ENCODE measurements at places on chromosomes 5 and 9. TPM values are rescaled to one million over a fixed set of nuclear protein-coding genes. Genes with fewer than 3 reads are reported as not detected.

GRCh38 chr9:121261755-121262154 is 6.2 kb upstream of the GSN start:
- DNase-seq = no peak

DNA sequence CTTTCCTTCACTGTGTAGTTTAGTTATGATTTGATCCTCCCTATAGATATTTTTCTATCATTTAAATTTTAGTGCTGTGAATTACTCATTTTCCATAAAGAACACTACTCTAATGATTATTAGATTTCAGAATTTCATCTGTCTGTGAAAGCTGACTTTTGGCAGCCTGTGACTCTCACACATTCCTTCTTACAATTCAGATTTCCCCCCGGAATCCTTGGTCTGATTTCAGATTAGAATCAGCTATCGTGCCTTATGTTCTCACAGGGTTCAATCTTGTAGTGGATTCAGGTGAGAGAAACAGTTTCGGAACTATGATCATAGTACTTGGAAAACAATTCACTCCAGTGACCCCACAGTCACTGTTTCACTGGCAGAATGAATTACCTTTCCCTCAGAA is 26.2 kb downstream of the ZNF474 start:
- DNase-seq = no peak

DNA sequence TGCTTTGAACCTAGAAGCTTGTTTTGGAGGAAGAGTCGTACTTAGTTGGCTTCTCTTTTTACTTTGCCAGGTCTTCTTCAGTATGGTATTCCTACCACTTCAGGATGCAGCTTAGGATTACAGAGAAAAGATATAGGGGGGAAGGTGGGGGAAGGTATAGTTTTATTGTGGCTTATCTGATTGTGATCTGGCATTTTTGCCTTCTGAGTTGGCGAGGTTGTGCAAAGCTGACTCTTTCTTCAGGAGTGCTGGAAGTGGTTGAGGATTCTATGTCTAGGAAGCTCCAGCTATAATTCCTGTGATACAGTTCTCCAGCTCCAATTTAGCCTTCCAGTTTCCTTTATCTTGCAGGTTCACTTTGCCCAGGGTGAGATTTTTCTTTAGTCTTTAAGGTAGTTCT is 7.0 kb downstream of the CDC42SE2 start:
- DNase-seq = no peak

- DNase-seq = no peak
Measured at GRCh38 chr9:121472446-121472845, 27.2 kb downstream of the GGTA1 start.

The CDH6 gene
- total RNA-seq = 10.7 TPM

The SHISAL2B gene
- not detected for total RNA-seq

The PCDHB8 gene
- 4.1 TPM for total RNA-seq

The ANGPTL2 gene
- total RNA-seq = 44.8 TPM

The SPATA31C1 gene
- total RNA-seq = not detected

The RORB gene
- 0.96 TPM for total RNA-seq

- DNase-seq = no peak
Measured at GRCh38 chr5:149030838-149031397, 31.9 kb downstream of the SH3TC2 start.

The P4HA2 gene
- 68.1 TPM for total RNA-seq

DNA sequence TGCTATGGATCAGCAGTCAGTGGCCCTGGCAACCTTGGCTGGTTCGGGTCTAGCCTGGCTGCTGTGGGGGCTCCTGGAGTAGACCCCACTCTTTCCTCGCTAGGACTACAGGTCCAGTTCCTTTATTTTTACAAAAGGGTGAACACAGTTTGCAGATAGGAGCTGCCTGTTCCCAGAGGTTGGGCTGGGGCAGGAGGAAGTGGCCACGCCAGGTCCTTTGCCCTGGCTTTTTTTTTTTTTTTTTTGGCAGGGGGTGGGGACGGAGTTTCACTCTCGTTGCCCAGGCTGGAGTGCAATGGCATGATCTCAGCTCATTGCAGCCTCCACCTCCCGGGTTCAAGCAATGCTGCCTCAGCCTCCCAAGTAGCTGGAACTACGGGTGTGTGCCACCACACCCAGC is 7.9 kb downstream of the SLC2A6 start:
- DNase-seq = no peak

DNA sequence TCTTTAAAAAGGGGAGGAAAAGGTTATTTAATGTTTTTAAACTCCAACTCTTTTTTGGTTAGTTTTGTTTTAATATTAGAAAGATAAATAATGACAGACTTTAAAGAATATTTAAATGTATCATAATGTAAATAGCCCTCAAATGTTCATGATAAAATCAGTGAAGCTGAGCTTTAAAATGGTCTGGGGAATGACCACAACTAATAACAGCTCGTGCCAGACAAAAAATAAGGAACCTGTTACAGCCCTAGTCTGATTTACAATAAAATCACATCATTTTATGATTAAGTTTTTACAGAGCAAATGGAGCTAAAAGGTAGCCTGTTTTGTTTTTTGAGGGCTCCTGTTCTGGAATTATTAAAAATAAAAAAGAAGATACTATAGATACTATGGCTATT is 46.1 kb downstream of the VCAN start:
- no peak for DNase-seq

- DNase-seq = no peak
Measured at GRCh38 chr9:112249277-112249676, 74.2 kb upstream of the SUSD1 start.

DNA sequence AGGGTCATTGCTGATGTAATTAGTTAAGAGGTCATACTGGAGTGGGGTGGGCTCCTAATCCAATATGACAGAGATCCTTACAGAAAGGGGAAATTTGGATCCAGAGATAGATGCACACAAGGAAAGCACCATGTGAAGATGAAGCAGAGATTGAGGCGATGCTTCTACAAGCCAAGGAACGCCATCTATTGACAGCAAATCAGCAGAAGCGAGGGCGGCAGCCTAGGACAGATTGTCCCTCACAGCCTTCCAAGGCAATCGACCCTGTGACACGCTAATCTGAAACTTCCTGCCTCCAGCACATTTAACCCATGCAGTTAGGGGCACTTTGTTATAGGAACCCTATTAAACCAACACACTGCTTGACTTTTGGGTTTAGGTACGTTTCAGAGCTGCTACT is 285.1 kb upstream of the DAP start:
- DNase-seq = no peak

The PCDHGA10 gene
- total RNA-seq = 6.1 TPM

DNA sequence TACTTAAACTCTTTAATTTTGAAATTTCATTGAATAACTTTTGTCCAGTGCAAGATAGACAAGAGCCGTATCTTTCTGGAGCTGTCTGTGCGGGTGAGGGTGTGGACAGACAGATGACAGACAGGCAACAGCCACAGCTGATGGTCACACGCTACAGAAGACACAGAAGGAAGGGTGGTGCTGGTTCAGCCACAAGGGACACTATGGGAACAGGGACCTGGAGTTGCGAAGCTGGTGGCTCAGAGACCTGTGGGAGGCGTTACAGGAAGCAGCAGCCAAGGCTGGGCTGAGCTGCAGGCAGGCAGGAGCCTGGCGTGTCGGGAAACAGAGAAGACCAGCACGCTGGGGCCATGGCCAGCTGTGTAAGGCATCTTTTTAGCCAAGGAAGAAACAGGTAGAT is 104.4 kb downstream of the WNK2 start:
- no peak for DNase-seq

The NSG2 gene
- not detected for total RNA-seq

The CCNI2 gene
- total RNA-seq = not detected

The GZMA gene
- 1.1 TPM for total RNA-seq

GRCh38 chr5:15787681-15788080 is 287.7 kb downstream of the FBXL7 start:
- DNase-seq = no peak

The NMUR2 gene
- total RNA-seq = not detected

The ABCA1 gene
- total RNA-seq = 44.7 TPM

DNA sequence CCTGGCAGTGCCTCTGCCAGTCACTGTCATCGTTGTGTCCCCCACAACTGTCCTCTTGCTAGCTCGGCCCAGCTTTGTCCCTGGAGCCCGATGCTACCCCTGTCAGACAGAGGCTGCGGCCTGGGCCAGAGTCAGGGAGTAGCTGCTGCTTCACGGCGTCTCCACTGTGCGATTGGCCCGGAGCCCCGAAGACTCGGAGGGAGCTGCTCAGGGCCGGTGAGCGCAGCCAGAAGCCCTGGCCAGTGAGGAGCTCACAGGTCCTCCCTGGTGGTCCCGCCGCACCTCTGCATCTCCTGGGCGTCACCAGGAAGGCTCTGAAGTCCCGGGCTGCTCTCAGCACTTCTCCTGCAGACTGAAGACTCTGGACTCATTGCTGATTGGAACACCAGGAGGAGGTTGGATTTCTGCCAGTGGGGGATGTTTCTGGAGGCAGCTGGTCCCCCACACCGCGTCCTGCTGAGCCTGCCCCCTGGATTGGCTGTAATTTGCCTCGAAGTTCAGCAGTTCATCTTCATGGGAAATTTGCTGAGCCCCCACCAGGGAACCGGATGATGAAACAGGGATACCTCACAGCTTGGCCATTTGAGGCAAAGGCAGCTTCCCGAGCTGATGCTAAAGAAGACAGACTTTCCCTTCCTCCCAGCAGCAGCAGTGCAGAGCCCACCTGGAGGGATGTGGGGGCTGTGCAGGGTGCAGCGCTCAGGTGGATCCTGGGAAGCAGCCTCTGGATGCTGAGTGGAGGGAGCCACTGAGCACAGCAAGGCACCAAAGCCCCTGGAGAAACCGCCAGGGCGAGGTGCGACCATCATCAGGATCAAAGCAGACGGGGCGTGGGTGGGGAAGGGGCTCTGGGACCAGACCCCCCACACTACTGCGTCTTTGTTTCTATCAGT is 45.6 kb downstream of the USP20 start:
- peak; percentile 62 for DNase-seq

The PCDHGA3 gene
- 7.4 TPM for total RNA-seq

DNA sequence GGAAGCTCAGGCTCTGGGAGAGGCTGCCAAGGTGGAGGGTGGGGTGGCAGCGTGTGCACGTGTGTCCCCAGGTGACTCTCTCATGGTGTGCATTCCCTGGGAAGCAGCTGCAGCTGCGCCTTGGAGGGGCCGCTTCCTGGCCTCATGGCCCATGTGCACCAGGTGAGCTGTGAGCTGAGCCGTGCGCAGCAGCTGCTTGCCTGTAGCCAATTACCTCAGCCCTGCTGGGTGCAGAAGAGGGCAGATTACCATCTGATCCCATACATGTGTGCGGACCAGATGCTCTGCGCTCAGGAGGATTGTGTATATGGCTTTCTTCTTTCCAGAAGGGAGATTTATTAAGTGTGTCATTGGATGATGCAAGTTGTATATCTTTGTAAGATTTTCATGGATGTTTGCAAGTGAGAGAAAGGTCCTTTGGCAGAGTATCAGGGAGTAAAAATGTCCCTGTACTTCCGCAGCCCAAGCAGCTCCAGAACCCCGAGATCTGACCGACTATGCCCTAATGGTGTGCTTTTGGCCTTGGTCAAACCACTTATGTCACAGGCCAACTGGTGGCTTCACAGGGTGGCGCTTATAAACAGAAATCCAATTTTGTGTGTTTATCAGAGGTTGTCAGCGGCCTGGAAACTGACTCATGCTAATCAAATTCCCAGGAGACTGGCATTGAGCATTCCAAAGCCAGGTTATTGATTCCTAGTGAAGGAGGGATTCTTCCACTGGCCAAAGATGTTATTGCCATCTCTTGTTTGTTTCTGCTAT is 229.3 kb downstream of the GOLPH3 start:
- DNase-seq = no peak

- DNase-seq = peak; percentile 29
Measured at GRCh38 chr5:178544166-178544834, 45.9 kb downstream of the COL23A1 start.

The OR1J2 gene
- not detected for total RNA-seq

GRCh38 chr9:12719431-12719830 is 26.2 kb downstream of the TYRP1 start:
- no peak for DNase-seq

DNA sequence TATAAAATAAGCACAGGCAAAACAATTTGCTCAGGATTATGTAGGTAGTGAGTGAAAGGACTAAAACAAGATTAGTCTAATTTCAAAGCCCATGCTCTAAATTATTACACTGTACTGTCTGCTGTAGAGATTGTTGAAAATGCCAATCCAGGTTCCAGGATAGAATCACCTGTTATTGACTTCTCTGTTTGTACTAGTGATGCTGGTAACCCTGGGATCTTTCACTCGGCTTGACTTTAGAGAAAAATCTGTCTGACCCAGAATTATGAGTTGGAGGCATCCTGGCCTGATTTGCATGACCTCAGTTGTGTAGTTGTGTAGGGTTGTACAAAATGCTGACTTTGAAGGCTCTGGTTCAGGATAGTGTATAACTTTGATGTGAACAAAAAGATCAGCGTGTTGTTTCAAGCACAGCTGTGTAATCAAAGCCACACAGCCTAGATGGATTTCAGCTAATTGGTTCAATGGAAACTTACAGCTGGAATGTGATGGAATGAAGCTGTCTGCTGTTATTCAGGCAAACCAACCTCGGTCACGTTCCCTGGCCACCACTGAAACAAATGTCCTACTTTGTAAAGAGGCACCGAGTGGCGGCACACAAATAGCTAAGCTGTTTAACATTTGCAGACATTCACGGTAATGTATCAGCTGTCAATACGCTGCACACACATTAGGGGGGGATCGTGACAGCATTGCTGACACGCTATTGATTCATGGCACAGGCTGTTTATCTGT is 340.3 kb downstream of the KCTD16 start:
- no peak for DNase-seq

DNA sequence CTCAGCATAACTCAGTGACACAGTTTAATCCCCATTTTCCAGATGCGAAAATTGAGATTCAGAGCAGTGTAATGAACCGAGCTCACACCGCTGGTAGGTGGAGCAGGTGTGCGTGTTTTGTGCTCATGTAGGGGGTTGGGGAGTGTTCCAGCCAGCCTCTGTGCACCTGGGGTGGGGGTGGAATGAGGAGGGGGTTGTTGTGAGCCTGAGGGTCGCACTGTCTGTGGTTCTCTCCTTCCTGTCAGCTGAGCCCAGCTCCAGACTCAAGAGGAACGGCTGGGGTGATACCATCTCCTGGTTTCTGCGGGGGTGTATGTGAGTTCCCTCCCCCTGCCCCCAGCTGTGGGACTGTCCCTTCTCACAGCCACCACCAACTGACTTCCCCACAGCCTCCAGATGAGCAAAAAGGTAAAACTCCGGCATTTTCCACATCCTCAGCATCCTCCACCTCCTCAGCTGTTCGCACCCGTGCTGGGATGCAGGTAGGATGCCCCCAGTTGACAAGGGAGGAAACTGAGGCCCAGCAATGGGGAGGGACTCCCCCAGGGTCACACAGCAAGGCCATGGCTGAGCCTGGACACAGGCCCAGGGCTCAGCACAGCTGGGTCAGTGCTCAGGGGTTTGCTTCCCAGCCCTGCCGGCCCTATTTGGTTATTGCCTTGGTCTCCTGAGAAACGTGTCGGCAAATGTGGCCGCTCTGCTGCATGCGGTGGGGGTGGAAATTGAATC is 2.1 kb downstream of the SH2D3C start:
- no peak for DNase-seq

DNA sequence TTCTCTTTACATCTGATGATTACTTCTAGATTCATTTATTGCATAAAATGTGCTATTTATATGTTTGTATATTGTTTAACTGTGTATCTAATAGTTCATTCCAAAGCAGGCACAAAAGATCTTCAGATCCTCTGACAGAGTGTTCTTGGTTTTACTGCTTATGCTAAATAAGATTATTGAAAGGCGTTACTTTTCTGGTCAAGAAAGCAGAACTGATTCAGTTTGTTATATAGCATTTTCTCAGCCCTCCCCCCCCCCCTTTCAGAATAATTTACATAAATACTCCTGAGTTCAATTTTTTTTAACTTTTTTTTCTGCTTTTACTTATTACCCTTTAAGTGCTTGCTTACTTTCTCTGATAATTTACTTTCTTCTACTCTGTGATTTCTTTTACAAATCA is 15.4 kb downstream of the CDC42SE2 start:
- DNase-seq = no peak

The GRIA1 gene
- 6.5 TPM for total RNA-seq
